NCI-H146 (cell line): ENCODE measurements at places on chromosomes 6 and 20.

DNA sequence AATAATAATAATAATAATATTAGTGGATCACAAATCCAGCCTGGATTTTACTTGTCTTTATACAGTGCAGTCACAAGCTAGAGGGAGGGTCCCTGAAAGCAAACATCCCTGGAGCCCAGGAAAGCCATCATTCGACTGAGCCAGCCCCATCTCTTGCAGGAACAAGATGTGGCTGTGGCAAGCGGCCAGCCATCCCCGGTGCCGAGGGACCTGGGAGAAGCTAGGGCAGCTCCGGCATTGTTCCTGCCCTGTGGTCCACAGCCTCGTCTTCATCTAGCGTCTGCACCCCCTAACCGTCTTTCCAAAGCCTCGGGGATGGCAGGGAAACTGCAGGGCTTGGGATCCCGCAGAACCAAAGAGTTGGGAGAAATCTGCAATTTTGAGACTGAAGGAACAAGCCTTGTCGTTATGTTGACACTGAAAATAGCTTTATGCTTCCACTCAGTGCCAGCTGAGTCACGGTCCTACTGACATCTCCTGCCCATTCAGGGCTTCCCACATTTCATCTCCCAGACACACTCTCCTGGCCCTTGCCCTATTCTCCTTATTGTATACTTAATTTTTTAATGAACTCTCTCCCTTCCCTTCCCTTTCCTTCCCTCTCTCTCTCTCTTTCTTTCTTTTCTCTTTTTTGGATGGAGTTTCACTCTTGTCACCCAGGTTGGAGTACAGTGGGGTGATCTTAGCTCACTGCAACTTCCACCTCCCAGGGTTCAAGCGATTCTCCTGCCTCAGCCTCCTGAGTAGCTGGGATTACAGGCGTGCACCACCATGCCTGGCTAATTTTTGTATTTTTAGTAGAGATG is 62.5 kb upstream of the ZNFX1 start:
- no peak for DNase-seq

DNA sequence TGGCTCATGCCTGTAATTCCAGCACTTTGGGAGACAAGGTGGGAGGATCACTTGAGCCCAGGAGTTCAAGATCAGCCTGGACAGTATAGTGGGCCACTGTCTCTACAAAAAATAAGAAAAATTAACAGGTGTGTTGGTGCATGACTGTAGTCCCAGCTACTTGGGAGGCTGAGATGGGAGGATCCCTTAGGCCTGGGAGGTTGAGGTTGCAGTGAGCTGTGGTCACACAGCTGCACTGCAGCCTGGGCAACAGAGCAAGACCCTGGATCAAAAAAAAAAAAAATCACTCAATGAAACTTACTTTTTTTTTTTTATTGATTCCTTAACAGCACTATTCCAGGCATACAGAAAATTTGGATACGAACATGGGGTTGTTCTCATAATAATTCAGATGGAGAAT is 14.0 kb downstream of the CDKAL1 start:
- DNase-seq: no peak

GRCh38 chr6:147699637-147700036 is 191.1 kb downstream of the SAMD5 start:
- DNase-seq: no peak

- no peak for DNase-seq
Observed at GRCh38 chr6:37788259-37788658, 31.3 kb upstream of the ZFAND3 start.

GRCh38 chr20:63830841-63831588 is at the start of gene ZBTB46:
TSS of gene ZBTB46 (minus strand) at chr20:63831264. CDS start at chr20:63790757, 40,507 bp downstream.
- peak; percentile 56 for DNase-seq
